Mesothelial cell of epicardium (in vitro differentiated cells): ENCODE measurements at places on chromosomes 4 and X.

- H3K27me3 ChIP-seq: peaks cover 1% of the 10 kb centered on the region
- no peak overlapping the region for H3K27ac ChIP-seq
- H3K4me1 ChIP-seq: peaks cover 13% of the 10 kb centered on the region
- H3K4me3 ChIP-seq: no peak overlapping the region
These were observed 68.3 kb downstream of the FMR1NB start for GRCh38 chrX:148049441-148049840.

DNA sequence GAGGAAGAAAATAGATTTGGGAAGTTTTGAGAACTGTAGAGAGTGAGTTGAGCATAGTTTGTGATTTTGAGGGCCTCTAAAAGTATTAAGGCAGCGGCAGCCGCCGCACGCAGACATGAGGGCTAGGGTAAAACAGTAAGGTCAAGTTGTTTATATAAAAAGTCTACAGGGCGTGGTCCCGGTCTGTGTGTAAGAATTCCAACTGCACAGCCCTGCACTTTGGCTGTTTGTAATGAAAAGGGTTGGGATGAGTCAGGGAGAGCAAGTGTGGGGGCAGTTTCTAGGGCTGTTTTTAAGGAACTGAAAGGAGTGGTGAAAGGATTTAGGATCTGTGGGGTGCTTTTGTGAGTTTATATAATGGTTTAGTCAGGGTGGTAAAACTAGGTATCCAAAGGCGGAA is 55.0 kb downstream of the BEX3 start:
- H3K27me3 ChIP-seq: no peaks in the 10 kb centered on the region
- H3K4me3 ChIP-seq: no peak overlapping the region
- no peaks in the 10 kb centered on the region for H3K4me1 ChIP-seq

- H3K4me1 ChIP-seq: no peaks in the 10 kb centered on the region
- H3K36me3 ChIP-seq: peaks cover 48% of the 10 kb centered on the region
- H3K4me3 ChIP-seq: no peak overlapping the region
- H3K27ac ChIP-seq: no peak overlapping the region
- DNase-seq: no peak
These were observed 53.6 kb downstream of the DDX60 start for GRCh38 chr4:168264903-168265302.

DNA sequence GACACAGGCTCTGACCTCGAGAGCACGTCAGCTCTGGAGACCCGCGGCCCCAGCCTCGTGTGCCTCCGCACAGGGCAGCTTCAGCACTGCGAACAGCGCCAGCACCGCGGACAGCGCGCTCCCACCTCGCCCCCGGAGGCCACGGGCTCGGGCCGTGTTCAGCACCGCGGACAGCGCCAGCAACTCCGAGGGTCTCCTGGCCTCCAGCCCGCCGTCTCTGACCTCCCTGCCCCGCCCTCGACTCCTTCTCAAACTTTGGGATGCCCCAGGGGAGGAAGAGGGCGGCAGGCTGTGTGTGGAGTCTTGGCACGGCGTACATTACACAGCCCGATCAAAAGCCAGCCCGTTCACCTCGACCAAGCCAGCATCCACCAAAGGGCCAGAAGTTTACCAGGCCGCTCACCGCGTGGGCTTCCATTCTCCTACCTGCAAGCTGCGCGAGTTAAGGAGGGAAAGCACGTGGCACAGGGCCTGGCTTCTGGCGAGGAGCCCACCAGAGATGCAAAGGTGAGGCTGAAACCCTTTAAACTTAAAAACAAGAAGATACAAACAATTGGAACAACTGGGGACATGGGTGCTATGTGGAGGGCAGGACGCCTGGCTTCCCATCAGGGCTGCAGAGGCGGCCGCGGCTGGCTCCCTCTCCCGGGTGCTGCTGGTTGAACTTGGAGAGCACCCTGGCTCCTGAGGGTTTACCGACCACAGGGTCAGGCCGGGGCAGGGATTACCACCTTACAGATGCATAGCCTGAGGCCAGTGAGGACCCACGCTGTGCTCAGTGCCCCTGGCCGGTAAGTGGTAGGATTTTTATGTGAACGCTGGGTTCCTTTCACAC is 4.5 kb upstream of the NKX1-1 start:
- H3K27me3 ChIP-seq: peaks cover 79% of the 10 kb centered on the region
- no peak overlapping the region for H3K4me3 ChIP-seq
- DNase-seq: peak; percentile 95
- H3K27ac ChIP-seq: no peak overlapping the region

- no peak overlapping the region for H3K27ac ChIP-seq
- no peaks in the 10 kb centered on the region for H3K36me3 ChIP-seq
- no peak for DNase-seq
- no peaks in the 10 kb centered on the region for H3K27me3 ChIP-seq
- H3K4me1 ChIP-seq: peaks cover 26% of the 10 kb centered on the region
These were observed 314.9 kb upstream of the DIPK2B start for GRCh38 chrX:45515262-45516215.
